Activated CD8-positive, alpha-beta T cell treated with anti-CD3 and anti-CD28 coated beads, Interleukin-2, amount 10 ng/mL, durations not matched to agents 7 days and 5 days (primary cell): ENCODE measurements at places on chromosomes 16 and 17.

- no peak for DNase-seq
These were observed 252.5 kb downstream of the SLC39A11 start for GRCh38 chr17:72840019-72840418.

GRCh38 chr17:72397687-72398086 lies 276.9 kb downstream of the SOX9 start:
- no peak for DNase-seq

GRCh38 chr16:89174055-89174827 lies 2.7 kb downstream of the CDH15 start:
- no peak for DNase-seq

- DNase-seq, result no peak
These were observed 104.5 kb downstream of the SNX29 start for GRCh38 chr16:12081048-12081404.

GRCh38 chr17:49646391-49647255 lies 31.3 kb downstream of the SPOP start:
- DNase-seq, result peak; percentile 42

- no peak for DNase-seq
These were observed 335.2 kb upstream of the CDH11 start for GRCh38 chr16:65457084-65457483.

DNA sequence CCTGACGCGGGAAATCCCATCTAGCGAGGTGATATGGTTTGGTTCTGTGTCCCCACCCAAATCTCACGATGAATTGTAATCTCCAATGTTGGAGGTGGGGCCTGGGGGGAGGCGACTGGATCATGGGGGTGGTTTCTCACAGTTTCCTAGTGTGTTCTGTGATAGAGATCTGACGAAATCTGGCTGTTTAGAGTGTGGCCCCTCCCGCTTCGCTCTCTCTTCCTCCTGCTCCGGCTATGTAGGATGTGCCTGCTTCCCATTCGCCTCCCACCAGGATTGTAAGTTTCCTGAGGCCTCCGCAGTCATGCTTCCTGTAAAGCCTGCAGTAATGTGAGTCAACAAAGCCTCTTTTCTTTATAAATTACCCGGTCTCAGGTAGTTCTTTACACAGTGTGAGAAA lies 31.6 kb downstream of the IFT140 start:
- no peak for DNase-seq

DNA sequence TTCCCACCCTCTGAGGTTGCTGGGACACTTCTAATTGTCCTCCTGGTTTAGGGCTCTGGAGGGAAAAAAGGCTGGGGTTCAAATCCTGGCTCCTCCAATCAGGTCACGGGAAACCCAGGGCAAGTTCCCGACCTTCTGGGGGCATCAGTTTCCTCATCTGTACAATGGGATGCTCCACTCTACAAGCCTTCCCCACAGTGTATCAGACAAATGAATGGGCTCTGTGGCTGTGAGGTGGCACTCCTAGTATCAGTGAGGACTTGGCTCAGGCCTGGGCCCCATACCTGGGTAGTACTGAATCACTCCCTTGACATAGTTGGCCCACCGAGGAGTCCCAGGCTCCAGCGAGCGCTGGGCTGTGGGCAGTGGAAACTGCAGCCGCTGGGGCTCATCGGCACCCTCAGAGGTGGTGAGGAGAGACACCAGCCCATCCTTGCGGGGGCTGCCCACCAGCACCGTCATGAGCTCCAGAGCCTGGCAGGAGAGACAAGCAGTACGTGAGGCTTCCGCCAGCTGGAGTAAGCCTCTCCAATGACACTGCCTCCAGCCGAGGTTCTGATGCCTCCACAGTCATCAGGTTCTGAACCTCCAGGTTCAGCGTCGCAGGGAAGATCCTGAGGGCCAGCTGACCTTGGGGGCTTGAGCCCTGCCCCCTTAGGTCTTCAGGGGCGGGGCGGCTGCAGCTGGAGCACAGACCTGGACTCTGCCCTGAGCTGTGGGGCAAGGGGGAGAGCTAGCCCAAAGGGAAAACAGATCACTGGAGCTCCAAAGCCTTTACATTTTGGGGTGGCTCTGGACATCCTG lies 1.2 kb downstream of the GALK1 start:
- no peak for DNase-seq
